Body of pancreas (tissue), 4 donors: ENCODE measurements at places on chromosomes 1 and 21. TPM values are rescaled to one million over a fixed set of nuclear protein-coding genes. Genes with fewer than 3 reads are reported as not detected.

- H3K27ac ChIP-seq = peak overlapping the region; percentile 31
- no peaks in the 10 kb centered on the region for H3K36me3 ChIP-seq
- peak; percentile 51 for DNase-seq
- H3K27me3 ChIP-seq = no peaks in the 10 kb centered on the region
- H3K4me3 ChIP-seq = no peak overlapping the region
Observed at GRCh38 chr1:204450461-204451257, 39.0 kb upstream of the PPP1R15B start.

DNA sequence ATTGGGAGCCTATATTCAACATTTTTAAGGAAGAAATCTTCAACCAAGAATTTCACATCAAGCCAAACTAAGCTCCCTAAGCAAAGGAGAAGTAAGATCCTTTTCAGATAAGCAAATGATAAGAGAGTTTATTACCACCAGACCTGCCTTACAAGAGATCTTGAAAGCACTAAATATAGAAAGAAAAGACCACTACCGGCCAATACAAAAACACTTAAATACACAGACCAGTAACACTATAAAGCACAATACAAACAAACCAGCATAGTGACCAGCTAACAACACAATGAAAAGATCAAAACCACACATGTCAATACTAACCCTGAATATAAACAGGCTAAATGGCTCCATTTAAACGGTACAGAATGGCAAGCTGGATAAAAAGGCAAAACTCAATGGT is 165.4 kb downstream of the MRPL39 start:
- no peak for DNase-seq
- H3K4me1 ChIP-seq = no peaks in the 10 kb centered on the region
- H3K4me3 ChIP-seq = no peak overlapping the region

- peaks cover 37% of the 10 kb centered on the region for H3K4me1 ChIP-seq
- H3K27ac ChIP-seq = peak overlapping the region; percentile 66
- no peaks in the 10 kb centered on the region for H3K27me3 ChIP-seq
- H3K4me3 ChIP-seq = no peak overlapping the region
Observed at GRCh38 chr21:42731264-42732032, 78.0 kb downstream of the PDE9A start.

GRCh38 chr1:102434421-102434820 is 437.7 kb upstream of the OLFM3 start:
- no peak overlapping the region for H3K4me3 ChIP-seq
- no peaks in the 10 kb centered on the region for H3K4me1 ChIP-seq
- DNase-seq = no peak

The ASH1L gene
- 34.0 TPM for total RNA-seq

The PRPF38B gene
- total RNA-seq = 28.3 TPM

DNA sequence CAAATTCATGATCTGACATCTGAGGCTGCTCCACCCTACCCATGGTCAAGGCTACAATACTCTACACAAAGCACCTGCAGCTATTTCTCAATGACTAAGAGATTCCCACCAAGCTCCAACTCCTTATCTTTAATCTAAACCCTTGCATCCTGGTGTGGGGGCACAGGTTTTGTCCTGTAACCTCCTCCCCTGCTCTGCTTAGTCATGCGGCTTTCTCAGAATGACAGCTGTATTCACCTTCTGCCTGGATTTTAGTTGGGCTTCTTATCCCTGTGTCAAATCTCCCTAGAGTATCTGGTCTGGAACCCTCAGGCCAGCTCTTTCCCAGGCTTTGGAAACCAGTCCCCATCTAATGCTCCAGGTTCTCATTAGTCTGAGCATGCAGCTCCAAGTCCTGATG is 159.0 kb downstream of the BARHL2 start:
- no peaks in the 10 kb centered on the region for H3K27me3 ChIP-seq
- H3K4me1 ChIP-seq = no peaks in the 10 kb centered on the region
- H3K27ac ChIP-seq = no peak overlapping the region
- H3K36me3 ChIP-seq = no peaks in the 10 kb centered on the region
- no peak for DNase-seq

DNA sequence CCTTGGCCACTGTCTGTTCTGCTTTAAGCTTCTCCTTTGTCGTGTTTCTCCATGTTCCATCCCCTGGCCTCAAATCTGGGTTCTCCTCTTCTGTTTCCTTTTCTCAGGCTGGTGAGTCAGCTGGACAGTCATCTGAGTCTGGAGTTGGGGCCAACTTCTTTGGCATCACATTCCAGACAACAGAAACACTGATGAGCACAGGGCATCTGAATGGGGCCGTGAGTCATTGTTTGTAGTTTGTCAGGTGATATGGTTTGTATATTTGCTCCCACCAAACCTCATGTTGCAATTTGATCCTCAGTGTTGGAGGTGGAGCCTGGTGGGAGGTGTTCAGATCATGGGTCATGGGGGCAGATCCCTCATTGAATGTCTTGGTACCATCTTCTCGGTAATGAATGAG is 14.3 kb upstream of the OLIG2 start:
- H3K27ac ChIP-seq = no peak overlapping the region
- DNase-seq = no peak
- no peaks in the 10 kb centered on the region for H3K27me3 ChIP-seq
- H3K4me3 ChIP-seq = no peak overlapping the region
- no peaks in the 10 kb centered on the region for H3K36me3 ChIP-seq
- H3K4me1 ChIP-seq = no peaks in the 10 kb centered on the region

DNA sequence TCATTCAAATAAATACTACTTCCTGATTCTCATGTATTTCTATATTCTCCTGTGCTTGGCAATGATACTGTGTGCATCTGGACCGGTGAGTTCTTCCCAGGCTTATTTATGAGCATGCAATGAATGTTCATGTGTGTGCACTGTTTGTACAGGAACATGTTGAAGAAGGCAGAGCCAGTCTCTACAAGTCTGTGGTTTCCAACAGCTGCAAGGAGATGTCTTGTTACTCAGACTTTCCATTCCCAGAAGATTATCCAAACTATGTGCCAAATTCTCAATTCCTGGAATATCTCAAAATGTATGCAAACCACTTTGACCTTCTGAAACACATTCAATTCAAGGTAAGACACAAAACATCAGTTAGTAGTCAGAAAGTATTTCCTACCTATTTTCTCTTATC is 19.1 kb downstream of the FMO1 start:
- no peaks in the 10 kb centered on the region for H3K27me3 ChIP-seq
- H3K36me3 ChIP-seq = no peaks in the 10 kb centered on the region
- DNase-seq = no peak
- H3K4me3 ChIP-seq = no peak overlapping the region
- H3K27ac ChIP-seq = no peak overlapping the region
- no peaks in the 10 kb centered on the region for H3K4me1 ChIP-seq

DNA sequence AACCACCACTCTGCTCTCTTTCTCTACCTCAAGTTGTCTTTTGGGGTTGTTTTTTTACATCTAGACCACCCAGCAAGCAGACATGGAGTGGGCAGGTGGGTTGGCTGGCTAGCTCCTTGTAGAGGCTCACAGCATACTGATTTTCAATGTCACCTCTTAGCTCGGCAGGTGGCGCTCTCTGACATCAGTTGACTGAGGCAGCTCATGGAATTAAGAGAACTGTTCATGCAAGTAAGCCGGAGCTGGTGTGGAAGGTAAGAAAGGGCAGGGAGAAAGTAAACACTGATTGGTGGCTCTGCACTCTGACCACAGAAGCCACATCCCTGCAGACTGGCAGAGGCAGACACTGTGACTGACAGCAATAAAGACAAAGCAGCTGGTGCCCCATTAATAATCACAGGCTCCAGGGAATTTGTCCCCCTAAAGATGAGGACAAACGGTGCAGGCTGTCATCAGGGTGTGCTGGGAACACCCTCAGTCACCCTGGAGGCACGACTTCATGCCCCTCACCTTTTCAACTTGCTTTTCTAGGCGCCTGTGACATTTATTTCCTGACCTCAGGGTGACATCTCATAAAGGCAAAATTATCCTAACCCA is 226.8 kb downstream of the LMX1A start:
- peak; percentile 68 for DNase-seq
- H3K4me3 ChIP-seq = no peak overlapping the region
- no peaks in the 10 kb centered on the region for H3K27me3 ChIP-seq

- no peak overlapping the region for H3K27ac ChIP-seq
- no peak overlapping the region for H3K4me3 ChIP-seq
- no peaks in the 10 kb centered on the region for H3K36me3 ChIP-seq
- H3K4me1 ChIP-seq = no peaks in the 10 kb centered on the region
- no peak for DNase-seq
- H3K27me3 ChIP-seq = no peaks in the 10 kb centered on the region
Observed at GRCh38 chr1:210645582-210646257, 317.0 kb downstream of the HHAT start.

DNA sequence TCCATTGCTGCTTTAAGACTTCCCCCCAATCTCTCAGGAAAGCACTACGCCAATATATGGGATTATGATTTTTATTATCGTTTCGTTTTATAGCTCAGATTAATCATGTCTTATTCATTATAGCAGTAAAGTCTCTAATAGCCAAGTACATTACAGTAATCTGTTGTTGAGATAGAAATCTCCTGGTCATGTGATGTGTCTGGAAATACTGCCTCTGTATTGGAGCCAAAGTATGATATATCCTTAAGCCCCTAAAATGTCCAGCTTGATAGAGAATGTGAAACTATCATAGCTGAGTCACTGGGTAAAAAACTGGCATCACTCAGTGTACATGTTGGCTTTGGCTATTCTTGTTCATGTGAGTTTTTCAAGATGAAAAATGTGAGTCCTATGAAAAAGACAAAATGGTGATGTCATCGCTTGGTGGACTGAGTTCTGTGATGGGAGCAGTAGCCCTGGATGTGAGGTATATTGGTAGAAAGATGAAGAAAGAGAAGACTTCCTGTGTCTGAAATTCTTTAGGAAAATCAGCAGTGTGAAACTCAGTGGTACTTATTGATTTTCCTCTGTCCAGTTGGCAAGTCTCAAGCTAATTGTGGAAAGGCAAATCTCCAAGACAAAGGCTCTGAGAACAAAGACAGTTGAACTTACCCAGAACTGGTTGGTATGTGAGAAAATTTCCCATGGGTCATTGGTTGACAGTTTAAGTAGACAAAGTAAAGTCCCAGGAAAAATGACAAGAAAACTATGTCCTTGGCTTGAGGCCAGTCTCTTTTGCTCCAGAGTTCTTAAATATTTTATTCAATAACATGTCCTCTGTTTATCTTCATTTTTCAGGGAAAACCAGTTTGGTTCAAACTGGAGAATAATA is 76.2 kb downstream of the BRINP2 start:
- DNase-seq = peak; percentile 36
- peak overlapping the region; percentile 61 for H3K27ac ChIP-seq
- H3K4me1 ChIP-seq = peaks cover 35% of the 10 kb centered on the region
- no peaks in the 10 kb centered on the region for H3K27me3 ChIP-seq
- H3K4me3 ChIP-seq = no peak overlapping the region
- no peaks in the 10 kb centered on the region for H3K36me3 ChIP-seq

The TNNI3K gene
- 11.5 TPM for total RNA-seq

The DNASE2B gene
- total RNA-seq = not detected

DNA sequence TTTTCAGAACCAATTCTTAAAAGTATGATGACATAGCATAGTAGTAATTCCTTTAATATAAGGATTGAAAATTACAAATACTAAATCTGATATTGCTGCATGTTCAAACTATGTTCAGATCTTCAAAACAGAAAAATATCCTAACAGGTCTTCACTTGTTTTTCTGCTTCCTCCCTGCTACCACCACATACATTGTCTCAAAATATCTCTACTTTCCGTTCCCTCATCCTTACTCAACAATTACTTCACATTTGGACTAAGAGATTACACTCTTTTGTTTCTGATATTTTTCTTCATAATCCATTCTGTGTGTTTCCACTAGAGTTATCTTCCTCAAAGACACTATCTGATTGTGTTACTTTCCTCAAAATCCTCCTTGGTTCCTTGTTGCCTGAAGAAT is 125.1 kb downstream of the NEK7 start:
- peaks cover 40% of the 10 kb centered on the region for H3K4me1 ChIP-seq
- H3K4me3 ChIP-seq = no peak overlapping the region
- H3K27ac ChIP-seq = no peak overlapping the region
- H3K36me3 ChIP-seq = no peaks in the 10 kb centered on the region

DNA sequence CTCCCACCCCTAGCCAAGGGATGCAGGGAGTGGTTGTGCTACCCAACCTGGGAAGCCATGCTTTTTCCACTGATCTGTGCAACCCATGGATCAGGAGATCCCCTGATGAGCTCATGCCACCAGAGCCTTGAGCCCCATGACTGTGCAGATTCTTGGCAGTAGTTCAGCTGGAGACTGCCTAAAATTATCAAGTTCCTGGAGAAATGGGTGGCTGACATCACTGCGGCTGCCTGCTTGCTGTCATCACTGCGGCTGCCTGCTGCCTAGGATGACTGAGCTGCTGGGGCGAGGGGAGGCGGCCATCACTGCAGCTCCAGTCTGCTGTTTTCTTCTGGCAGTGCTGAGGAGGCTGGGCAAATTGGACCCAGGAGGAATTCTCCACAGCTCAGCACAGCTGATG is 159.2 kb downstream of the AGBL4 start:
- no peaks in the 10 kb centered on the region for H3K36me3 ChIP-seq
- H3K27me3 ChIP-seq = no peaks in the 10 kb centered on the region
- H3K27ac ChIP-seq = no peak overlapping the region
- H3K4me1 ChIP-seq = no peaks in the 10 kb centered on the region

- no peak overlapping the region for H3K27ac ChIP-seq
- H3K4me3 ChIP-seq = no peak overlapping the region
- H3K27me3 ChIP-seq = no peaks in the 10 kb centered on the region
- no peaks in the 10 kb centered on the region for H3K36me3 ChIP-seq
Observed at GRCh38 chr1:64437453-64437852, 32.5 kb upstream of the CACHD1 start.

The KLHDC8A gene
- 0.78 TPM for total RNA-seq

The PLA2G2E gene
- total RNA-seq = not detected

GRCh38 chr1:107782217-107782845 is 182.6 kb downstream of the VAV3 start:
- no peaks in the 10 kb centered on the region for H3K36me3 ChIP-seq
- H3K27ac ChIP-seq = no peak overlapping the region
- DNase-seq = peak; percentile 21
- H3K27me3 ChIP-seq = no peaks in the 10 kb centered on the region

- H3K36me3 ChIP-seq = no peaks in the 10 kb centered on the region
- no peaks in the 10 kb centered on the region for H3K27me3 ChIP-seq
- no peaks in the 10 kb centered on the region for H3K4me1 ChIP-seq
- no peak overlapping the region for H3K27ac ChIP-seq
- no peak overlapping the region for H3K4me3 ChIP-seq
Observed at GRCh38 chr1:24870551-24871195, 59.4 kb downstream of the RUNX3 start.

The SUSD4 gene
- 3.6 TPM for total RNA-seq

The SYCP1 gene
- total RNA-seq = not detected

- no peak for DNase-seq
- H3K36me3 ChIP-seq = no peaks in the 10 kb centered on the region
- H3K27ac ChIP-seq = no peak overlapping the region
- no peaks in the 10 kb centered on the region for H3K27me3 ChIP-seq
- H3K4me3 ChIP-seq = no peak overlapping the region
- H3K4me1 ChIP-seq = no peaks in the 10 kb centered on the region
Observed at GRCh38 chr1:184272175-184272866, 114.5 kb upstream of the C1orf21 start.

DNA sequence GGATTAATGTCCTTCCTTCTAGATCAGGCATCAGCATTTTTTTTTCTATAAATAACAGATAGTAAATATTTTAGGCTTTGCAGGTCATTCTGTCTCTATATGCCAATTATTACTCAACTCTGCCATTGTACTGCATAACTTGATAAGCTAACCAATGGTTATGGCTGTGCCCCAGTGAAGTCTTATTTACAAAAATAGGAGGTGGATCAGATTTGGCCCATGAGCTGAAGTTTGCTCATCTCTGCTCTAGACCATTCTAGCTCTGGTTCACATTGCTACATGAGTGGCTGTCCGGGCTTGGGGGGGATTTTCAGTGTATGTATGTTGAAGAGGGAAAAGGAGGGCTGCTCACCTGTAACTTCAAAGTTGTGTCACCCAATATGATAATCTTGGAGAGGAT is 10.1 kb downstream of the RAB7B start:
- no peaks in the 10 kb centered on the region for H3K27me3 ChIP-seq
- no peaks in the 10 kb centered on the region for H3K4me1 ChIP-seq
- no peaks in the 10 kb centered on the region for H3K36me3 ChIP-seq
- H3K27ac ChIP-seq = no peak overlapping the region
- no peak for DNase-seq
- no peak overlapping the region for H3K4me3 ChIP-seq
